Caco-2 (cell line): ENCODE measurements at places on chromosomes 4 and X.
A peak's percentile ranks its signal among the peaks of the same experiment; 100 is the strongest.

- DNase-seq, result no peak
Measured at GRCh38 chr4:75497133-75497532, 17.1 kb downstream of the RCHY1 start.

DNA sequence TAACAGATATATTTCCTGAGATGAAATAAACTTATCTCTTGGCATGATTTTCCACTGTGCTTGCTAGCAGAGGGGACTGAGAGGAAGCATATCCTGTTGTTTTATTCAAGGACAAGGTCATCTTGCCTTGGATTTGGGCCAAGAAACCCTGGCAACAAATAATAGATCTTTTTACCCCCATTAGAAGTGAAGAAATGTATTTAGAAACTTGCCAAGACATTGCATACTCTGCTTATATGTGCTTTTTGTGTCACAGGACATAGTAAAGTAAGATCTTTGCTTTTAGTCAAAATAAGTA, 170.2 kb downstream of the RAPGEF2 start:
- DNase-seq, result no peak

DNA sequence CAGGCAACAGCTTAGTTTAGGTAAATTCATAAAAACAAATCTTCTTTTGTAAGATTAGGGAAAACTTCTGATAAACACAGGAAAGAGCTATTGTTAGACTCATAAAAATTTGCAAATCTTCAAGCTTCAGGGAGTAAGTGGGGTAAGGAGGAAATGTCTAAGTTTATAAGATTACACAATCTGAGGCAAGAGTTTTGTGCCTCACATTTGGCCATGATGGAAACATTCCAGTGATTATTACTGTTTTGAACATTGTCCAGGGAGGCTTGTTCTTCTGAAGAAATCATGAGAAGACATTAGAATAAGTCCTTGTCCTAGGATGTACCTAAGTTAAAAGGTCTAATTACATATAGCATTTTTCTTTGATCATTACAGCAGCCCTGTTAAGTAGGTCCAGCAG, 72.8 kb downstream of the MAOB start:
- no peak for DNase-seq

GRCh38 chr4:42673082-42673425, 16.1 kb upstream of the ATP8A1 start:
- DNase-seq, result no peak

GRCh38 chrX:109704563-109704962, 28.5 kb downstream of the ACSL4 start:
- DNase-seq, result no peak

DNA sequence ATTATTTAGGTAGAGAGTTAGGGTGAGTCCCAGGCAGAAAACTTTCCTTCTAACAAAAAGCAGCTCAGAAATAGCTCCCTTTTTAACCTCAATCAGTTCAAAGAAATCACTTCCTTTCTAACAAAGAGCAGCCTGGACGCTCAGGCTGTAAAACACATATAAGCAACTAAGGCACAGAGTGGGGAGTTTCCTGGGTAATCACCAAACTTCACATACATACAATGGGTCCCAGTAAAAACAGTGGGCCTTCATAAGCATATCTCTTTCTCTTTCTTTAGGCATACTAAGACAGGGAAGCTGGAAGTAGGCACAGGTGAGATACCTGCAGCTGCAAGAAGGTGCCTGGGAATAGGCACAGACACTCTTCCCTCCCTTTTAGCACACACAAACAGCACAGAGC, 4.9 kb upstream of the NAF1 start:
- no peak for DNase-seq

- no peak for DNase-seq
Measured at GRCh38 chrX:107625739-107626138, 2.6 kb upstream of the PRPS1 start.

- peak; percentile 67 for DNase-seq
Measured at GRCh38 chrX:74343343-74344279, 39.6 kb downstream of the ZCCHC13 start.

DNA sequence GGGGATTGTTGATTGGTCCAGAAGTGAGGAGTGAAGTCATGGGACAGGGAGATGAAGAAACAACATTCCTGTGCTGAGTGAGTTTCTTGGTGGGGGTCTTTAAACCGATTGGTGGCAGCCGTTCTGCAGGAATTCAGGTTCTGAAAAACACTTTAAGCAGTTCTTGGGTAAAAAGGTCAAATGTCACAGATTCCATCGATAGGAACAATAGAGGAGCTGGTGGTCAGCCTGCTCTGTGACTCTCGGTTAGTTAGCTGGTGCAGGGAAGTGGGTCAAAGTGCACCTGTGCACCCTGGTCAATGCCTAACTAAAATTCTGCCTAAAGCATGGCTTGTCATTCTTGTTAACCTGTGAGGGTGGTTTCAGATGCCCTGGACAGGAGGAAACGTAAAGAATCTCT, 34.6 kb upstream of the MGST2 start:
- DNase-seq, result peak; percentile 63

DNA sequence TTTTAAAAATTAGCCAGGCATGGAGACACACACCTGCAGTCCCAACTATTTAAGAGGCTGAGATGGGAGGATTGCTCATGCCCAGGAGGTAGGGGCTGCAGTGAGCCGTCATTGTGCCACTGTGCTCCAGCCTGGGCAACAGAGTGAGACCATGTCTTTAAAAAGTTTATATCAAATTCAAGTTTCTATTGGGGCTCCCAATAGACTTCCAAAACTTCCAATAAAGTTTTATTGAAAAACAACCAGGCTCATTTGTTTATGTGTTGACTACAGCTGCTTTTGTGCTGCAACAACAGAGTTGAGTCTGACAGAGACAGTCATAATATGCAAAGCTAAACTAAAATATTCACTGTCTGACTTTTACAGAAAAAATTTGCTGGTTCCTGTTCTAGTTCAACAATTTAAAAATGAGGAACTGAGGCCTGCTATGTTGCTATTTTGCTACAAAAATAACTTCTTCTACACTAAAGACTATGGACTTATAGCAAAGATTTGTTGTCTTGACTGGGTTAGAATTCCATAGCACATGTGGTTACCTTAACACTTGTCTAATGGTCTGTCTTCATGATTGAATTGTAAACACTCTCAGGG, 63.3 kb upstream of the RELL1 start:
- DNase-seq, result no peak
